Frontal cortex (tissue), 4 donors: ENCODE measurements at places on chromosomes 2 and 18. TPM values are rescaled to one million over a fixed set of nuclear protein-coding genes. Genes with fewer than 3 reads are reported as not detected.

DNA sequence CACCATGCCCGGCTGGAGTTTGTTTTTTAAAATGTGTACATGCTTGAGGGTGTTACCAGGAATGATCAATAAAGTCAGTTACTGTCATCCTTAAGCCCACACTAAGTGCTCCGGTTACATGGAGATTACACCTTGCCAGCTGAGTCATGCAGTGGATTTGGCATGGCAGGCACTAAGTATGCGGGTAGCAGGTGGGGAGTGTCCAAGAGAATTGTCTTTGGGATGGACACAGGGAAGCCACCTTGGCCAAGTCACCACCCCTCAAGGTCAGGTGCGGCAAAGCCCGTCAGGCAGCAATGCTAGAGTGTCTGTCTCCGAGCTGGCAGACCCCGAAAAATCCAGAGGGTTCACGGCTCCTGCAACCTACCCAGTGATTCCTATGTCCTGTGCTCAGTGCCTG lies 54.8 kb downstream of the GBX2 start:
- DNase-seq: no peak

- no peak for DNase-seq
These were observed 244.8 kb downstream of the PRKCE start for GRCh38 chr2:45896311-45896710.

DNA sequence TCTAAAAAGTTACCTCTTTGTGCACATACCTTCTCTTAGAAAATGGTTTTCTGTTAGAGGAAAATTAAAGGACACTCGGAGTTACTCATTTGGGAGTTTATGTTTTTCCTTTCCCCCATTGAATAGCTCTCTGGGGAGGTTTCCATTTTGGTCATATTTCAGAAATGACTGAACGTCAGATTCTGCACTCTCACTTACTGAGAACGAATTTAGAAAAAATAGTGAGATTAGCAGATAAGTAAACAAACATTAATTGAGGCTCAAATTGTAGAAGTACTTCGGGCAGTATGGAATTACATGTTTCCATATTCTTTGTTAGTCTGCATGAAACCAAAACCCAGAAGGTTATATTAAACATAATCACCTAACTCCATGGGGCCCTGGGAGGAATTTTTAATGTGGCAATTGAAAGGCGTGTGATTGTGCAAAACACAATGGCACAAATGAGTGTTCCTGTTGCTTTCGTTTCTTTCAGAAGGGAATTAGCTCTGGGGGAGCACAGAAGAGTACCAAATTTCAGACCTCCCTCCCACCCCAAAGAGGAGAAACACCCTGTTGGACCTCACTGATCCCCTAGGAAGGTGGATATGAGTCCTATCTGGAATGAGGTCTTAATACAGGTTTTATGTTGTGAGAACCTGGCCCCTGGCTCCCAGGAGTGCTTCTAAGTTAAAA lies 212.3 kb downstream of the BCL2 start:
- DNase-seq: no peak

GRCh38 chr18:54777118-54777791 lies 51.0 kb upstream of the RAB27B start:
- DNase-seq: no peak

DNA sequence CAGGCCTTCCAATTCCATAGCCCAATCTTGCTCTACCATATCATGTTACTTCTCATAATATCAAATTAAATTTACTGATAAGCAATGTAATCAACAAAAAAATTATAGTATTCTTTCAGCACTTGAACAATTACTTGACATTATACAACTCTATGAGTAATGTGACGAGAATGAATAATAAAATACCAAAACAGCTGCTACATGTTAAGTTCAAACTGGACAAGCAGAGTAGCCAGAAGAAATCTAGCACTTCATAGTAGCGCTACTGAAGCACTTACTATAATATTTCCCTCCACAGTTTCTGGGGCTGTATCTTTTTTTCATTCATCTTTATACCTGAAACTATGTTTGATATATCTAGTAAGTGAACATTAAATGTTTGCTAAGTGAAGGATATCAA lies 14.9 kb downstream of the PPP3R1 start:
- DNase-seq: no peak

- no peak for DNase-seq
These were observed 20.9 kb upstream of the TANK start for GRCh38 chr2:161139098-161139987.

DNA sequence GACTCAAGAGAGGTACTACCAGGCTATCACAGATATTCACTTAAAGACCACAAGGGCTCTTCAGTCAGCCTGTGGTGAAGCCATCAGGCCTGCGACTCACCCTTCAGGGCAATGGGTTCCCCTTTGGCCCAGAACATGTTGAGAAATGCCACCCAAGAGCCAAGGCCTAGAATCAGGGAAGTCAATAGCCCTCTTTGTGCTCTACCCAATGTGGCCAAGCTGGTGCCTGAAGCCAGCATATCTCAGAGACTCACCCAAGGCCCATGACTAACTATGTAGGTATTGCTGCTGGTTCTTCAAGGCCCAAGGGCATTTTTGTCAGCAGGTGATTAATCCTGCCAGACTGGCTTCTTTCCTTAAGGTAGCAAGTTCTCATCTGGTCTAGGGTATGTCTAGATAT lies 338.9 kb upstream of the SETBP1 start:
- DNase-seq: no peak

DNA sequence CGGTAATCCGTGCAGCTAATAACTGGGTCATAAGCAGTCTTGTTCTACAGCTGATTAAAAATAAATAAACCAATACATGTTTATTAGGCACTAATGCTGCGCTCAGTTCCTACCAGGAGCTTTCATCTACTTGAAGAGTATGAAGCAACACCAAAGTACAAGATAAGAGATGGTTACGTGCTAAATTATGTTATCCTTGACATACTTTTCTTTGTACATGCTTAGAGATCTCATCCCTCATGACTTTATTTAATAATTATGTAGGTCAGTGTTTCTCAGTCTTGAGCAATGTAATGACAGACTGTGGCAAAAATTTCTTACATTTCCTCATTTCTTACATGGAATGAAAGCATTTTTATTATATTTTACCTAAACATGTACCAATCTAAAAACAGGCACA lies 54.6 kb upstream of the COBLL1 start:
- DNase-seq: no peak

DNA sequence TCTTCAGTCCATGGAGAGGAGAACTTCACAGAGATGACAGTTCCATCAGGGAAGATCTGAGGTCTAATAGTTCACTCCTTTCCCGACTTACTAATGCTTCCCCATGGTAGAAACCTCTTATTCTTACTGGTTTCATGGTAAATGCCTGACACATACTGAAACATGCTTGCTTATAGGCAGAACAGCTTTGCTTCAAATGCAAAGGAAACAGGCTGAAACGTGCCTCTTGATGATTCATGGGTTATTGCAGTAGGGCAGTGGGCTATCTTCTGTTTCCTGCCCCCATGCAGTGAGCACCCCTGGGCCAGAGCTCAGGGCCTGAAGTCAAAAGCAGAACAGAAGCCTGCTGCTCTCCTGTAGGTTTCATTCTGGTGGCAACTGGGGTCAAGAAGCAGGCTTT lies 223.5 kb downstream of the RDH14 start:
- DNase-seq: no peak

- no peak for DNase-seq
These were observed 288.5 kb upstream of the SLC8A1 start for GRCh38 chr2:40740419-40740818.

- DNase-seq: no peak
These were observed 199.2 kb downstream of the TGIF1 start for GRCh38 chr18:3649135-3649632.

DNA sequence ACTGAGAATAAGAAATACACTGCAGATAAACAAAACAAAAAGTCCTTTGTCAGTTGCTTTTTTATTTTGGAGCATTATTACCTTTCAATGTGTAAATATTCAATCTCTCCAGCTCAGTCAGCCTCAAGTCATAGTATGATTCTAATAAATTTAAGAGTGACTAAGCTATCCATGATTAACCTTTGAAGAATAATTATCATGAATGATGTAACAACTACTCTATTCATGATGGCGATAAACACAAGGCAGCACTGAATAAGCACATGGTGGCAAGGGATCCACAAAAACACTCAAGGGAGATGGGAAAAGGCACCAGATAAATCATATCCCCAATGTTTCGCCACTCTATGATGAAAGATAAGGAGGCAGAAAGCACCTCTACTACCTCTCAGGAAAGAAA lies 67.0 kb downstream of the MAP4K3 start:
- DNase-seq: no peak

CNNM4 gene
- 5.3 TPM for total RNA-seq

- no peak for DNase-seq
These were observed 23.1 kb upstream of the DSG3 start for GRCh38 chr18:31424383-31424988.

MYO3B gene
- 0.41 TPM for total RNA-seq

GRCh38 chr2:73000808-73001570 lies 70.5 kb downstream of the SFXN5 start:
- DNase-seq: no peak

GRCh38 chr2:175205523-175205922 lies 24.0 kb upstream of the ATP5MC3 start:
- no peak for DNase-seq

GRCh38 chr2:96768083-96768561 lies 7.4 kb downstream of the CNNM4 start:
- no peak for DNase-seq

DNA sequence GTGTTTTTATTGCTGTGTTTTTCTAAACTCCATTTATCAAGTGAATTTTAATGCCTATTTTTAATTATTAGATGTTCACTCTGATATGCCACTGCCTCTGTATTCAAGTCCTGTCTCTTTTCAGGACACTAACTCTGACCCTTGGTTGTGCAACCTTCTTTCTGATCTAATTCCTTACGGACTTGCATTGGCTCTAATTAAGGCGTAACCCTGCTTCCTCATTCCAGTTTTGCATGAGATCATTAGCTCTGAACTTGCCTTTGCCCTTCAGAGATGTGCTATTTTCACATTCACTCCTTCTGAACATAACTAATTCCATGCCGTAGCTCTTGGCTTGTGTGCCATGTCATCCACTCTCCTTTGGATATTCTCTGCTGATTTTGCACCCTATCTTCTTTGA lies 162.5 kb upstream of the TMEFF2 start:
- DNase-seq: no peak

VWC2L gene
- total RNA-seq: 4.1 TPM

ASXL3 gene
- 87.2 TPM for total RNA-seq

- DNase-seq: no peak
These were observed 37.6 kb downstream of the LMAN2L start for GRCh38 chr2:96702098-96702785.

TSN gene
- total RNA-seq: 74.2 TPM

DNA sequence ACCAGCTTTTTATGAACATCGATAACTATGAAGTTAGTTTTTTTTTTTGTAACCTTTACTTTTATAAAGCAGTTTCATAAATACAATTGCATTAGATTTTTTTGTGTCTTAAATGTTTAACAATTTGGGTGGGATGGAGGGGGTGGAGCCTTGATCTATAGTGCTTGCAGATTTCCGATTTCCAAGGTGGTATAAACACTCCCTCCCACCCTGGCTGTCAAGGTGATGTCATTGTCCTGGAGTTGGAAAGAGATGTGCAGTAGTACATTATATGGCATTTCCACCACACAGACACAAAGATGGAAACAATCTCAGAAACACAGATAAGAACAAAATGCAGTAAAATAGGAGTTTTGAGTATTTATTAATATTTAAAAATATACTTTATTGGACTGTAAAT lies 114.4 kb downstream of the TTN start:
- DNase-seq: no peak

DNA sequence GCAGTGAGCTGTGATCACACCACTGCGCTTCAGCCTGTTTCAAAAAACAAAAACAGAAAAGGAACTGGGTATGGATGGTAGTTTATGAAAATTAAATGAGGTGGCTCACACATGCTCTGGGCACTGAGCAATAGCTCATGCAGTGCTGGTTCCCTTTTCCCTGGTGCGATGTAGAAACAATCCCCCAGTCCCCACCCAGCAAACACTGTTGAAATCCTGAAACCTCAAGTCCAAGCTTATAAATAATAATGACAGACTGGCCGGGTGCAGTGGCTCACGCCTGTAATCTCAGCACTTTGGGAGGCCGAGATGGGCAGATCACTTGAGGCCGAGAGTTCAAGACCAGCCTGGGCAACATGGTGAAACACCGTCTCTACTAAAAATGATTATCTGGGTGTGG lies 55.4 kb upstream of the SMAD2 start:
- DNase-seq: no peak

DNA sequence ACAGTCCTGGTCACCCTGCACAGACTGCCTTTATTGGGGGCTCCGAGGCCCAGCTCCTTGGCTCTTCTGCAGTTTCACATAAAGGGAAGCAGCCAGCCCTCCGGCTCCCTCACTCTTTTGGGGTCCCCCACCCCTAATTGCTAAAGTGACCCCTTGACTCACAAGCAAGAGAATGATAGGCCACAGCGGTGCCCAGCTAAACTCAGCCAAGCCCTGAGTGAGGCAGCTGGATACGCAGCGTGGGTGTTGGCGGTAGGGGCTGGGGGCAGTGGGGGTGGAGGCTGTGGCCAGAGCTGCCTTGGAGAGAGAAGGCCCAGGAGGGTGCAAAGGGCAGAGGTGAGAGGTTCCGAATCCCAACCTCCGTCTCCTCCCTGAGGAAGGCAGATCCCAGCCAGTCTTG lies 25.5 kb upstream of the ALPP start:
- DNase-seq: no peak

DNA sequence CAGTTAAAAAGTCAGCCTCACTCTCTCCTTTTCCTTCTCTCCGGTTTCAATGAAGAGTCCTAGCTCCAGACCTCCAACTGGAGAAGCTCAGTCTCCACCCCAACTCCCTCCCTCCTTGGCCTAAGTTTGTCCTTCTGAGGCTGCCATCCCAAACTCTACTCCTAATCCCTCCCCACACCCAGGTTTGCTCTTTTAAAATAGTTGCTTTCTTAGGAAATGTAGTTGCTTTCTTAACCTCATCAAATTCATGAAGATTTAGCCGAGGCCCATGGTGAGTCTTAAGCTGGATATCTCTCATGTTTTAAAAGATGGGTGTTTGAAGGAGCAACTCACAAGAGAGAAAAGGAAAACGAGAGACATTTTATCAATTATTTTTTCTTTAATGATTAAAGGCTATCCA lies 937 bp upstream of the LANCL1 start:
- DNase-seq: peak; percentile 16

SLC8A1 gene
- total RNA-seq: 187 TPM

- DNase-seq: peak; percentile 8
These were observed 37.3 kb upstream of the TANK start for GRCh38 chr2:161122772-161123530.

GRCh38 chr2:197210430-197210829 lies 100.2 kb downstream of the ANKRD44 start:
- no peak for DNase-seq

GRCh38 chr2:142254031-142254430 lies 123.2 kb upstream of the LRP1B start:
- no peak for DNase-seq

RTP5 gene
- 2.4 TPM for total RNA-seq

UGT1A10 gene
- total RNA-seq: not detected

GRCh38 chr18:59012815-59013705 lies 126.6 kb upstream of the SEC11C start:
- no peak for DNase-seq

GRCh38 chr18:76621226-76621625 lies 126.2 kb upstream of the ZNF516 start:
- DNase-seq: no peak

SERPINB2 gene
- total RNA-seq: not detected

GRCh38 chr2:105078906-105079495 lies 41.1 kb downstream of the MRPS9 start:
- no peak for DNase-seq

- DNase-seq: no peak
These were observed 69.5 kb downstream of the COPS8 start for GRCh38 chr2:237154884-237155851.
